ENCODE measurements at places on chromosomes 2 and 18.

GRCh38 chr2:26820932-26821331, 27.0 kb upstream of the DPYSL5 start:
- DNase-seq, result no peak

DNA sequence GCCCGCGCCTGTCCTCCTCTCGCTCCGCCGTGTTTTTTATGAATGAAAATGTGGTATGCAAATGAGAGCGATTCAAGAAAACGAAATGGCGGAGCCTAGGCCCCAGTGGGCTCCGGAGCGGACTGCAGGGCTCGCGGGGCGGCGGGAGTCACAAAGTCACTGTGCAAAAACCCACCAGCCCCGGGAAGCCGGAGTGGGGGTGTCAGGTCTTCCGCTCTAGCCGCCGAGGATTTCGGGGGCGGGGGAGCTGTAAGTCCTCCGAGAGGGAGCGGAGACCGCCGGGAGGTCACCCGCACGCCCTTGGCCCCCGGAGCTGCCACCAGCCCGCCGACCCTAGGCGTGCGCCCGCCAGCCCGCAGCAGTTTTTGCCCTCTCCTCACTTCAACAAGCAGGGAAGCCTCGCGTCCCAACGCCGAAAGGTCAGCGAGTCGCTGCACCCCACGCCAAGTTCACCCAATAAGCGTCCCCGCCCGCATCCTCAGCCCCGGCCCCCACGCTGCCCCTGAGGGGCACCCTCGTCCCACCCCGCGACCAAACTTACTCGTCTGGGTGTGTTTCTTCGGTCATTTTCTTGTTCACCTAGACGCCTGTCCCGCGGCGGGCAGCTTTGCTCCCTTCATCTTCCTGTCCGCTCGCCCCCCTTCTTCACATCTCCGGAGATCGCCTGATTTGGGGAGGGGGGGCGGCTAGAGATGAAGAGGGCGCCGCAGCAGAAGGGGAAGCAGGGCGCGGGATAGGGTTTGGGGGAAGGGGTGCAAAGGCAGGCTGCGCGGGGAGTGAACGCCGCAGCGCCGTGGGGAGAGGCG, 775 bp downstream of the SPRED2 start:
- DNase-seq, result no peak

- DNase-seq, result no peak
These were observed 275.7 kb upstream of the SPRED2 start for GRCh38 chr2:65708086-65708485.

DNA sequence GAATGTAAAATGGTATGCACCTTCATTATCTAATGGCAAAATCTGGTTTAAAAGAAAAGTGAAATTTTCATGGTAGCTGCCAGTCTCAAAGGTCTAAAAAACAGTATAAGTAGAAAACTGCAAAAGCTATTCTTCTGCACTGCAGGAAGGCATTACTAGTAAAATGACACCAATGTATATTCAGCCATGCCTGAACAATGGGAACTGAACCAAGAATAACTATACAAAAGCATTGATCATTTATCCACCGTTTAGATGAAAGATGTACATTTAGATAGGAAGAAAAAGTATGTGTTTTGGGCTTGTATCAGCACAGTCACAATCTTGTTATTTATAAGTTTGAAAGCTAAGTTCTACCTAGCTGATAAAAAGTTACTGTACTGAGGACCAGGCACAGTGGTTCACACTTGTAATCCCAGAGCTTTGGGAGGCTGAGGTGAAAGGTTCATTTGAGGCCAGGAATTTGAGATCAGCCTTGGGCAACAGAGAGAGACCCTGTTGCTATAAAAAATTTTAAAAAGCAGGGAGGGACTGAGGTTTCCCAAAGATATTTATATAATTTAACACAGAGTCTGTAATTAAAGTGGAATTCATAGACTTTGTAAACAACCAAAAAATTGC, 163.1 kb upstream of the WDSUB1 start:
- no peak for DNase-seq

DNA sequence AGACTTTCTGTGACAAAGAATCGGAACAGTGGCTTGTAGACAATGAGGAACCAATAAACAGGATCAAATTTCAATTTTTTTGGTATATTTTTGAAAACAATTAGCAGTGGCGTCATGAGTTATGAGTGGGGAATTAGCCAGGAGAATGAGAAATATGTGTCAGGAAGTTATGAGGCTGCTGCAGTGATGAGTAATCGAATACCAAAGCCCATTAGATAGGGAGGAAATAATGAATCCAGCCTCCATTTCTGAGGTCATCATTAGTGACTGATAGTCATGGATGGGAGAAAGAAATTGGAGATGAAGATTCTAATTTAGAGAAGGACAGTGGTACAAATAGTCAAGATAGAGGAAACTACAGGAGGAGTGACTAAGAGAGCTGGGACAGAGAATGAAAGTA, 673.1 kb upstream of the VRK2 start:
- no peak for DNase-seq

- DNase-seq, result no peak
These were observed 23.0 kb downstream of the ERMN start for GRCh38 chr2:157302492-157303099.

- DNase-seq, result no peak
These were observed 394.9 kb downstream of the ARHGAP15 start for GRCh38 chr2:143524119-143524553.

- DNase-seq, result no peak
These were observed 219.7 kb downstream of the GULP1 start for GRCh38 chr2:188511346-188511745.

Measured in activated CD4-positive, CD25-positive, alpha-beta regulatory T cell treated with anti-CD3 and anti-CD28 coated beads, Interleukin-2, amount 50 U/mL, for 16 hours (primary cell).